ENCODE measurements at places on chromosomes 4 and X. TPM values are rescaled to one million over a fixed set of nuclear protein-coding genes. Genes with fewer than 3 reads are reported as not detected.

Gene TSPAN7
- total RNA-seq = not detected

Gene DCX
- total RNA-seq = not detected

Gene TMPRSS11D
- total RNA-seq = not detected

Gene CLNK
- total RNA-seq = not detected

Gene NEUROG2
- not detected for total RNA-seq

Gene BGN
- 11.3 TPM for total RNA-seq

Gene SPATA18
- total RNA-seq = 4.7 TPM

Gene AFF2
- 0.72 TPM for total RNA-seq

Gene MAGEA9B
- not detected for total RNA-seq

Gene VCX
- total RNA-seq = not detected

Gene MAGEC1
- not detected for total RNA-seq

All from IMR-90 (cell line).